ENCODE measurements at places on chromosomes 5 and 9. TPM values are rescaled to one million over a fixed set of nuclear protein-coding genes. Genes with fewer than 3 reads are reported as not detected.

EDIL3 gene
- total RNA-seq = 118 TPM

RECK gene
- 11.1 TPM for total RNA-seq

SEC61B gene
- 36.4 TPM for total RNA-seq

GRCh38 chr5:97986069-97986468 lies 787.4 kb upstream of the RGMB start:
- DNase-seq = peak; percentile 76

GRCh38 chr5:157267761-157268480 lies 2.0 kb downstream of the CYFIP2 start:
- peak; percentile 50 for DNase-seq

- peak; percentile 5 for DNase-seq
These were observed 72.0 kb downstream of the CCNH start for GRCh38 chr5:87340716-87341115.

DNA sequence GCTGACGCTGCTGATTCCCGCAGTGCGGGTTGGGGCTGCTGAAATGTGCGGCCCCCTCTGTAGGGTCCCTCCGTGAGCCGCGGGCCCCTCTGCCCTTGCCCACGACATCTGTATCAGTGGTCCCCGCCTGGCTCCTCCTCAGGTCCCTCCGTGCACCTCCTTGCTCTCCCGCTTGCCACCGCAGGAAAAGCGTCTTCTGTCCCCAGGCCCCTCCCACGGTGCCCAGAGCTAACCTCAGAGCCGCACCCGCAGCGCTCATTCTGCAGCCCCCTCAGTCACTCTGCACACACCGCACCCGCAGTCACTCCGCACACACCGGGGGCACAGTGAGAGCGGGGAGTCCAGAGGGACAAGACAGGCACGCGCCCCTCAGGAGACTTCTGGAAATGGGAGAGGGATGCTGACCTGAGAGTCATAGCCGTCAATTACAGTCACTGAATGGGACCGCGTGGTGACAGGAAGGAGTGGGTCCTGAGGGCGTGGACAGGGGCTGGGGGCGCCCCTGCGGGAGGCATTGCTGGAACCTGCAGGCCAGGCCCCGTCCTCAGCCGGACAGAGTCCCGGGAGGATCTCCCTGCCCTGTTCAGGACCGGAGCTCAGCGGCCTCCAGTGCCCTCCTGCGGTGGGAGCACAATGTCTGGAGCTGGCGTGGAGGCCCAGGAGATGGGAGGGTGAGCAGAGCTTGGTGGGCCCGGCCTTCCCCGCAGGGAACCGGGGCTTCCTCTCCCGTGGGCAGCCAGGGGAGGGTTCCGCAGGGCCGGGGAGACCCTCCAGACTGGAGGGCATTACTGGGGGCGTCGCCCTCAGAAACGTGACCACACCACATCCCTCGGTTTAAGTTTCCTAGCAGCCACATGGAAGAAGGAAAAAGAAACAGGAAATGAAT lies 66.1 kb upstream of the CTSL start:
- no peak for DNase-seq

DNA sequence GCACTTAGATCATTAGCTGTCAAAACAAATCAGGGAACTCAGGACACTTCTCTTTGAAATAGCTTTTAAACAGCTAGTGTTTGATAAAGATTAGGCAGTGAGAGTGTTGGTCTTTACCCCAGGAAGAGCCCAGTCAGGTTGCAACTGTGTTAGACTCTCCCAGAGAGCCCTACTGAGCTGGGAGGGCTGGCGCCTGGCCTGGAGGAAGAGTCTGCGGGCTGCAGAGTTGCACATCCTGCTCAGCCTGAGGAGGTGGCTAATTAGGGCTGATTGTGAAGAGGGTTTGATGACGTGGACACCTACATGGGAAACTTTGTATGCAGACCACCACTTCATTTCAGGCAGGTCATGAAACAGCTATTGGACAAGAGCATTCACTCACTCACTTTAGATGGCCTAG lies 112.0 kb downstream of the TMEM174 start:
- DNase-seq = no peak

- peak; percentile 33 for DNase-seq
These were observed 23.4 kb downstream of the CETN3 start for GRCh38 chr5:90386099-90386710.

DNA sequence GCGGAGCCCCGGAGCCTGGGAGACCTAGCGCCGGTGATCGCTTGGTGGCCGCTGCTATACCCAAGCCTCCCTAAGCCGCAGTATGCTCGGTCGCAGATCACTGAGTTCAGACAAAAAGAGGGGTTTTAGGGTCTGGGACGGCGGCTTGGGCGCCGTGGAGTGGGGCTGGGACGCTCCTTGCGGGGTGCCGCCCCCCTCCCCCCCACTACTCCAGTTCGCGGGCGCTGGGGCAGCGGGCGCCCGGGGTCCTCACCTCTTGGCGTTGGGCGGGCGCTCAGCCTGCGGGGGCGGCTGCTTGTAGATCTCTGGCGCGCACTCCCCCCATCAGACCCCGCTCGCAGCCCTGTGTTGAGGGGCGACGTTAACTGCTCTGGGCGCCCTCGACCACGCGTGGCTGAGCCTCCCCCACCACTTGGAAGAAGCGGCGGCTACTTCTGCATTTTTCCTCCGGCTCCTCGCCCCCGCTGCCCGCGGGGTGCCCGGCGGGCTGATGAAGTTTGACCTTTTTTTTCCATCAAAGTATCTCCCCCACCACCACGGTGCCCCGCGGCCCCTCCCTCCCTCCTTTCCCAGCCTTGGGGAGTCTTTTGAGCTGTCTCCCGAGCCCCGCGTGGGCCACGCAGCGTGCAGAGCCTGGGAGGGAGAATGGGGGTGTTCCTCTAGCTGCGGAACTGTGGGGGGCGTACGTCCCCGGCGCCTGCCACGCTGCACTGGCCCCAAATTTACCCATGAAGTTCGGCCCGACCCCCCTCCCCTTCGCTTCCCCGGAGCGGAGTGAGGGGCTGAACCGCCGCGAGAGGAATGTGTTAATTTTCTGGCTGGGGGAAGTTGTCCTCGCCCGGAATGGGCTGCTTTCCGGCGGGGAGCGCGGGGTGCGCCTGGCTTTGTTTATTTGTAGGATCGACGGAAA lies 1.2 kb downstream of the CXXC5 start:
- DNase-seq = peak; percentile 50

ELOVL7 gene
- 0.13 TPM for total RNA-seq

DNA sequence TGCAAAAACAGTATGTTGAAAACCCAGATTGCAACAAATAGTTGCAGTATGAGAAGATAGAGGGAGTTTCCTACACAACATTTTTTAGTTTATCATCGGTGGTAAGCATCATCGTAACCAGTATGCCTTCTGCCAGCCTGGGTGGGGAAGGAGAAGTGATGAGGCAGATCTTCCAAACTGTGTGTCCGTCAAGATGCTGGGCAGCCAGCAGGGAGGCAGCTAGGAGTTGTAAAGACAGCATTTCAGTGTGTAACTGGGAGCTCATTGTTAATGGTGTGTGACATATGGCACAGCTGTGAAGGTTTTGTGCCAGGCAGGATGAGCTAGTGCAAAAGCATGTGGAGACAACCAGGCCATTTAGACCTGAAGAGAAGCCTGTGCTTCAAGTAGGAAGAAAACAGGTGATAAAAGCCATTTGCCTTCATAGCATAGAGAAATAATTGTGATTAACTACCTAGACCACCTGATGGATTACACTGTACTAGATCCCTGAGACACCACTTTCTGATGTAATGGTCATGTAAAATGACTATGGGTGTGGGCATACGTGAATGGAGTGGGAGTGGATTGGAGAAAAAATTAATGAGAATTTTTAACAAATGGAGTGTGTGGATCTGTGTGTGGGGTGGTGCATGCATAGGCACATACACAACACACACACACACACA lies 347.0 kb upstream of the ADAMTSL1 start:
- no peak for DNase-seq

DNA sequence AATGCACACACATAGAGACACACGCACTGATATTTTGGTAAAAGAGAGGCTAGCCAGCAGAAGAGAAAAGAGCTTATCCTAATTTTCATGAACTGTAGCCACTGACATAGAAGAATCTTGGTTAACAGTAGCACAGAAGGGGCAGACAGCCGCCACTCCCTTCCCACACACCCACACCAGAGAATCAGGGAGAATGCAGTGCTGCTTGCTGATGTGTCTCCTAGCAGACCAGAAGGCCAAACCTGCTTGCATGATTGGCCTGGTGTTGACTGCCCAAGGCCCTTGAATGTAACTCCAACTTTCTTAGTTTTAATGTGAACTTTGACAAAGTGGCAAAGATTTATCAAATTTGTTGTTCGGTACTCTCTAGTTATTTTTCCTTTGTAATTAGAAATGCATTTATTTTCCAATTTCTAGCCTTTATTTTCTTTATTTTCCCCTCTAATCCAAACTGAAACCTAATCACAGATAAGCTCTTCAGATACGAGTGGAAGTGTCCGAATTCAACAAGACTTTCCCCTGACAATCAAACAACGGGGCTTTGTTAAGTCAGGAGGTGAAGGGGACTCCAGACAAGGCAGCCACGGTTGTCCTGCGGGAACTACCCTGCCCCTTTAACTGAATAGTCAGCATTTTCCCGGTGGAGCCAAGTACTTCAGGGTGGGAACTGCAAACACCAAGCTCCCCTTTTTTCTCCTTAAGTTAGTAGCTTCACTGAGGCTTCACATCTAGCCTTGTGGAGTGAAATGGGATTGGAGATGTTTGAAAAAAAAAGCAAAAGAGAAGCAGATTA lies 81.9 kb upstream of the CTSL start:
- DNase-seq = no peak

TMEM215 gene
- total RNA-seq = not detected

DNAJC21 gene
- total RNA-seq = 37.8 TPM

DNA sequence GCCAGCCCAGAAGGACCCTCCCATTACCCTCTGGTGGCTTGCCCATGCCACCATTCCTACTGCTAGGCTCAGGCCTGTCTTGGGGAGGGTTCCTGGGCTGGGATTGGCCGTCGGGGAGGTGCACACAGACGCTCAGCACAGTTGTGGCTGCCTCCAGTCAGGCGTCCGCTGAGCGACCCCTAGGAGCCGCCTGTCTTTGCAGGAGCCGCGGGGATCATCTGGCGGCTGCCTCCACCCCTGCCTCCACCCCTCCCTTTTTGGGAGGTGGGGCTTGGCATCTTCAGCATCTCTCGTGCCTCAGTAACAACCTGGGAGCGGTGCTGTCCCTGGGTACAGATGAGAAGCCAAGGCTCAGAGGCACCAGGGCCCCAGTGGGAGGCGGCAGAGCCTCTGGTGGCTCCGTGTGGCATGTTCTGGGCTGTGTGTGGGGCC lies 39.6 kb downstream of the RXRA start:
- DNase-seq = no peak

DNA sequence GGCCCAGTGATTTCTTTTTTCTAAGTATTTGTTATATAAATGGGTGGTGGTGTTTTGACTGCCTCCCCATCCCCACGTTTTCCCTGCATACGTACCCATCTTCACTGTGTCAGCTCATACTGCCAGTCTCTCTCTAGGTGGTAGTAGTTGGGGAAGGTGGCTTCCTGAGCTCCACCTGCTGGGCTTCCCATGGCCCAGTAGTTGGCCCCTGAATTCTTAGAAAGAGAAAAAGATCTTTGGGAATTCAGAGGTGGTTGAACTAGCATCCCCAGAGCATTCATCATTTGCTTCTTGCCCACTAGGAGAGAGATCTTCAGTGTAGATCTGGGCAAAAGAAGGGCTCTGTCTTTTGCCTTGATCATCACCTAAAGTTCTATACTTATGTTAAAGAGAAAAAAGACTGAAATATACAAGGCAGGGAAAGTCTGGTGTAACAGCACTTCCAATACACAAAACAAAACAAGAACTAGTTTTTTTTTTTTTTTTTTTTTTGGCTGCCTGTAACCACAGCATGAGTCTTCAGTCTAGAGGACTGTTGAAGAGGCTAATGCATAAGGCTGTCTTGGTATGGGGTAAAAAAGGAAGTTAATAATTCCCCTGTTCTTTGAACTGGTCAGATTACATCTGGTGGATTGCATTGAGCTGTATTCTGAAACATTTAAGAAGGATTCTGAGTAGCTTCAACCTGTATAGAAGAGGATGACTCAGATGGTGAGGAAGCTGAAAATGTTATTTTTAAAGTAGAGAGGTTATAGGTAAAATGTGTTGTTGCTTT lies 128.7 kb downstream of the ATG10 start:
- no peak for DNase-seq

- peak; percentile 1 for DNase-seq
These were observed 845.3 kb upstream of the PTPRD start for GRCh38 chr9:11457825-11458790.

UBE2QL1 gene
- not detected for total RNA-seq

DNA sequence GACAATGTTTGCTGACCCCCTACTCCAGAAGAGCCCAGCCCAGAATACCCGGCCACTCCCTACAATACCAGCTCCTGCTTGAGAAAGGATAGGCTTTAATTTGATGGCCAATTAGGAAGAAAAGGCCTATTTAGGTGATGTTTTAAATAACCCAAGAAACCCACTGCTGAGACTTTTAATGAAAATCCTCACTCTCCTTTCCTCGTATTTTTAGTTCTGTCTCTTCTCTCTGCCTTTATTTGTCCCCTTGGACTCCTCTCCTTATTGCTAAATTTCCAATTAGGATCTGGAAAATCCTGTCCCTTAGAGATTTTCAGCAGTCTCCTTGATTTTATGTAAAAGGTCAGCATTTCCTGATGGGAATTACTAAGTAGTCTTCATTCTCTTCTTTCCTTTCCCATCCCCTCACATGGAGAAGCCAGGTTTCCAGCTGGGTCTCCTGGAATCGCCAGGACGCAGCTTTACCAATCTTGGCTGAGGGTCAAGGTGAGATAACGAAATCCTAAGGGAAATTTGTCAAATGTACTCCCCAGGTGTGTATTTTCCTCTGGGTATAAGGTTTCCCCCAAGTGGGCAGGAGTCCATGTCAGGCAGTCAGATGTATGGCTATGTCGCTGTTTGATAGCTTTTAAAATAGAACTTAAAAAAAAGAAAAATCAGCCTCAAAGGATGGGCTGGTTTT lies 11.7 kb downstream of the STC2 start:
- DNase-seq = peak; percentile 11

GRCh38 chr9:38641142-38641541 lies 20.7 kb upstream of the ANKRD18A start:
- no peak for DNase-seq

CEP120 gene
- 9.1 TPM for total RNA-seq

DNA sequence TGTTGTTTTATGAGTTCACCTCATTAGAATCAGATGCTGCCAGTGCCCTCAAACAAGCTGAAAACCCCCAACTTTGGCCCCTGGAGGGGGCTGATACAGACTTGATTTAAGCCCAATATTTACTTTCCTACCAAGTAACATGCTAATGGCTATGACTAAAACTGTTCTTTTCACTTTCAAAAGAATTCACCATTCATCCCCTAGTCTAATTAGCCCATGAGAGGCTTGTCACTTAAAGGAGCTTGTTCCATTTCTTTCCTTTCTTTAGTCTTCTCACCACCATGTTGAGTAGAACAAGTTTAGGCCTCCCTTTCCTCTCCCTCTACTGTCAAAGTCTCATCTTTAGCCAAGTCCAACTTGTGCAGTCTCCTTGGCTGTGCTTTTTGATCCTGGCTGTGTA lies 50.4 kb downstream of the EPB41L4B start:
- no peak for DNase-seq

DCAF10 gene
- total RNA-seq = 19.8 TPM

ZNF366 gene
- 1.4 TPM for total RNA-seq

PCDHGA10 gene
- total RNA-seq = 32.1 TPM

Data from myocyte (in vitro differentiated cells).